Stimulated activated CD8-positive, alpha-beta memory T cell treated with anti-CD3 and anti-CD28 coated beads, Interleukin-12 subunit alpha, Interleukin-12 subunit beta, amount 100 ng/mL, for 1 hour (primary cell): ENCODE measurements at places on chromosomes 5 and 9.

DNA sequence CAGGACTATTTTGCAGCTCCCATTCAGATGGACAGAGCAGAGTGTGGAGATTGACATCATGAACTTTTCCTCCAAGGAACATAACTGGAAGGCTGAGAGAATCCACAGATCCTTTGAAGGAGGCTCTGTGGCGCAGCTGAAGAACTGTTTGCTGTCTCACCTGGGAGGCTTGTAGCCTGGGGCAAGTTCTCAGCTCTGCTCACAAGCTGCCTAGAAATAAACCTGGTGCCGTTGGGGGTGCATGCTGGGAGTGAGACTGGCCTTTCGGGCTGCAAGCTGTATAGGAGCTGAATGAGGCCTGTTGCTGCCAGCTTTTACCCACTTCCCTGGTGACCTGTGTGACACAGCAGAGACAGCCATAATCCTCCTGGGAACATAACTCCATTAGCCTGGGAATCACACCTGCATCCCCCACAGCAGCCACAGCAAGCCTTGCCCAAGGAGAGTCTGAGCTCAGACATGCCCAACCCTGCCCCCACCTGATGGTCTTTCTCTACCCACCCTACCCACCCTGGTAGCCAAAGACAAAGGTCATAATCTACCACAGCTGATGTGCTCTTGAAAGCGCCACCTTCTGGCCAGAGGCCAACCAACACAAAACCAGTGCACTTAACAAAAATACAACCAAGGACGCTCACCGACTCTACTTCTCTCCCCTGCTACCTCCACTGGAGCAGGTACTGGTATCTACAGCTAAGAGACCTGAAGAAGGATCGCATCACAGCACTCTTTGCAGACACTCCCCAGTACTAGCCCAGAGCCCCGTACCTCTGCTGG is 205.1 kb upstream of the MRPS30 start:
- DNase-seq: no peak

GRCh38 chr9:8705861-8706260 is 906.3 kb upstream of the DMAC1 start:
- DNase-seq: no peak

DNA sequence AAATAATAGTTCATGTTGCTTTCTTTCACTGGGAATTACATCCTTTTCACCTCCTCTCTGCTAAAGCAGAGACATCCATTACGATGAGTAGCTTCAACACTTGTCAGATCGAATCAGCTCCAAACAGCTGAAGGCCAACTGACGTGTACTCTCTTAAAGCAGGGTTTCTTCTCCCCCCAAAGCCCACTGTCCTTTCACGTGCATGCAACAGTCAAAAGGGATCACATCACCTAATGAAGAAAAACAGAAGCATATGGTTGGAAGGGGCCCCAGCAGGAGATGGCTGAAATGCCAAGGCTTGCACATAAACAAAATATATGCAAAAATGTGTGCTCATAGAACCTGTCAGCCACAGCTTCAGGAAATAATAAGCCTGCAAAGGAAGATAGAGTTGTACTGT is 421.6 kb downstream of the ANXA1 start:
- no peak for DNase-seq

- peak; percentile 41 for DNase-seq
Observed at GRCh38 chr5:176837707-176838115, 27.4 kb downstream of the UNC5A start.

GRCh38 chr9:18795947-18796671 is 236.9 kb downstream of the SAXO1 start:
- DNase-seq: no peak

- DNase-seq: no peak
Observed at GRCh38 chr9:38361473-38361850, 31.0 kb upstream of the ALDH1B1 start.

DNA sequence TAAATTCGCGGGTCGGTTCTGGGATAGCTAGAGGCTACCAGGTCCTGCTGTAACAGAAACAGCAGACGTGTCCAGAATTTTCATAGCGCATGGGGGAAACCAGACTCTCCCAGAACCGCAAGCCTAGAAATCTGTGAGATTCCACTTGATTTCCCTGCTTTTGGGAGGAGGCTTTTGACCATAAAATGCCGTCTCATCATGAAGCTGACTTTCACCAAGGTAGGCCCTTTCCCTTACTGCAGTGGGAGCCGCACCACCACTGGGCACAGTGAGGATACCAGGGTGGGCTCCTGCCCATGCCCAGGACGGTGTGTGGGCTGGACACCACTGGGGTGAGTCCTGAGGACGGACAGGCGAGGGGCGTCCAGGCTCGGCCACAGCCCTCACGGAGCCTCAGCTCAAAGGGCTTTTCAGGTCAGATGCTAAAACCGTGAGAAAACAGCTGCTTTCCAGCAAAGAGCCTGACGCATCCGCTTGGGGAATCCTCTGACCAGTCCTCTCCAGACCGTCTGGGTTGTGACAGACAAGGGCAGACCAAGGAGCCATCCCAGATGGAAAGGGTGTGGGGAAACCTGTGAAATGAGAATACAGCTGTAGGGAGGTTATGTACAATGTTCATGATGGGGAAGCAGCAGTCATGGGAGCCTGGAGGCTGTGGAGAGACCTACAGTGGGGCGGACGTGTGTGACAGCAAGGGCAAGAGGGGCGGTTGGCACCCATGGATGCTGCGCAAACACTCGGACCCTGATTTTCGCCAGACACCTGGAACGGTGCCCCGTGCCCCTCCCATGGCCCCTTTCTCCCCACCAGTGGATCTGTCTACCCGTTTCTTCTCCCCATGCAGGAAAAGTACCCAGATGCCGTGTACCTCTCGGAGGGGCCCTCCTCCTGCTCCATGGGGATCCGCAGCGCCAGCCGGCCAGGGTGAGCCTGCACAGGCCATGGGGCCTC is 59.2 kb downstream of the IPPK start:
- DNase-seq: no peak

DNA sequence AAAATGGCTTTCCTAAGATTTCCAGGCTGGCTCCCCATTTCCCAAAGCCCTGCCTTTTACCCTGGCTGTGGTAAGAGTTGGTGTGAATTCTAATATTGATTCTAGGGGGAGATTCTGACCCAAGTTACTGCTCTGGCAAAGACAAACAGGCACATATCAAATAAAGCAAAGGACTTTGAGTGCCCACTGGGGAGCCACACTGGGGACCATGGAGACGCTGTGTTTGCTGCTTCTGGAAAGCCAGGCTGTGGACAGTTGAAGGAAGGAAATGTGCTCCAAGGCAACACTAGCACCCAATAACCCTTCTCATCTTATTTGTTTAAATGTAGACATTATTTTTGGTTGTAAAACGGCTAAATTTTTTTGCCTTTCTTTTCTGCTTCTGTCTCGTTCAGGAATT is 78.7 kb downstream of the SNCAIP start:
- DNase-seq: no peak

- DNase-seq: no peak
Observed at GRCh38 chr5:28369418-28369817, 1331.0 kb upstream of the CDH9 start.

DNA sequence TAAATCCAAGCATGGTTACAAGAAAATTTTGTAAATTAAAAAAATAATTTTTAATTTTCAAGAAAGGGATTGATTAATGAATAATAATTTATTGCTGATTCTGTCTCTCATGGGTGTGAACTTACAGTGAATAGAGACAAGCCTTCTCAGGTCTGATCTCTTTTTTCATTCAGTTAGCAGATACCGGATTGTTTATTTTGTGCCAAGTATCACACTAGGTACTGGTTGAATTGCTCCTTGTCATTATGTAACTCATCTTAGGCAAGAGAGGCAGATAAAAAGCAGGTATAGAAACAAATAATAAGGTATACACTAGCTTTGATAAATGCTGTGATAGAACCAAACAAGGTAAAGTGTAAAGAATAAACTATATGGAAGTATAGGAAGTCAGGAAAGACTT is 283.3 kb downstream of the PJA2 start:
- no peak for DNase-seq

GRCh38 chr5:74294231-74294705 is 346.3 kb downstream of the ENC1 start:
- DNase-seq: no peak

- no peak for DNase-seq
Observed at GRCh38 chr5:111968459-111968858, 211.5 kb upstream of the NREP start.

DNA sequence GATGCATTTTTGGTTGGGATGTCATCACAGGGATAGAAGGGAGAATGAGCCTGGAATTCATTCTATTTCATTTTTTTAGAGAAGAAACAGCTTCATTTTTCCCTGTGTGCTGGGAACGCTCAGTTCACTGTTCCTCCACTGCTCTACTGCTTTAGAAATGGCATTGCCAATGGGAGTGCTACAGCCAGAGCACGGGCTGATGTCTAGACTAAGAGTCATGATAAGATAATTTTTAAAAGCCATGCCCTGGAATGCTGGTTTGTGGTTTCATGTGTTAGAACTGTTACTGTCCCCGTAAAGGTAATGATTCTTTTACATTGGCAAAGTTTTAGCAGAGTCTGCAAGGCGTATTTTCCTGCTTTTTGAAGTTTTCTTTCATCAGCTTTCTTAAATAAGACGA is 119.6 kb downstream of the SEMA6A start:
- no peak for DNase-seq

DNA sequence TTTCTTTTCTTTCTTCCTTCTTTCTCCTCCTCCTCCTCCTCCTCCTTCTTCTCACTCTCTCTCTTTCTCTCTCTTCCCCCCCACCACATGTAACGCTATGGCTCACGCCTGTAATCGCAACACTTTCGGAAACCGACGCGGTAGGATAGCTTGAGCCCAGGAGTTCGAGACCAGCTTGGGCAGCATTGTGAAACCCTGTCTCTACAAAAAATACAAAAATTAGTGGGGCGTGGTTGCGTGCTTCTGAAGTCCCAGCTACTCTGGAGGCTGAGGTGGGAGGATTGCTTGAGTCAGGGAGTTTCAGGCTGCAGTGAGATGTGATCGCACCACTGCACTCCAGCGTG is 736 bp upstream of the GLDC start:
- DNase-seq: no peak

GRCh38 chr5:59021286-59021673 is 438.4 kb downstream of the RAB3C start:
- no peak for DNase-seq

DNA sequence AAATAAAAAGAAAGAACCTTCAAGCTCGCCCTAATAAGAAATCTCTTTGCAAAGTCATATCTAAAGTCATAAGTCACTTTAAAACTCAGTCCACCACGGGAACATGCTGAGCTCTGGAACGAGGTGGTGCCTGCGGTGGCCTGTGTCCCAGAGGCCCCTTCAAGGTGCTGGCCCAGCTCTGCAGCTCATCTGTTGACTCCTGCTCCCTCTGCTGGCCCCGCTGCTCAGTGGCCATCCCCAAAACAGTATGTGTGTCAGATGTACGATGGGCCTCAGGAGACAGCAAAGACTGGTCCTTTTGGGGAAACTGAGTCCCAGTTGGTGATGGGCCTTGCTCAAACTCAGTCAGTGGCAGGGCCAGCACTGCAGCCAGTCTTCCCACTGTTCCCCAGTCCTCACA is 22.8 kb upstream of the FOXB2 start:
- no peak for DNase-seq

DNA sequence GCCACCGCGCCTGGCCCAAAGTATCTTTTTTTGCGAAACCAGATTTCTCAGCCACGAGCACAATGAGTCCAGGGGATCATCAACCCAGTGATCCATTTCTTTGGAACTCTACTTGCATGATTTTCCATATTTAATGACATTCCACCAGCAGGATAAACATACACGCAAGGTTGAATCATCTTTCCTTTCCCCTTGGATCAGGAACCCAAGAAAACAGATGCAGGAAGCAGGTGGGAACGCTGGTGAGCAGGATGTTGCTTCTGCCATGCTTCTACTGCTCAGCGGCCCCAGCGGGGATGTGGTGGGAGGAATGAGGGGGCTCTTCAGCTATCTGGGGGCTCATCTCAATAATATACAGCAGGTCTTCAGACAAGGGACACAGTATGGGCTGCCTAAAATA is 118.2 kb downstream of the SEC61B start:
- DNase-seq: no peak

GRCh38 chr9:83706676-83707517 is 861 bp downstream of the UBQLN1 start:
- DNase-seq: peak; percentile 43

GRCh38 chr5:111950660-111951059 is 193.7 kb upstream of the NREP start:
- no peak for DNase-seq

DNA sequence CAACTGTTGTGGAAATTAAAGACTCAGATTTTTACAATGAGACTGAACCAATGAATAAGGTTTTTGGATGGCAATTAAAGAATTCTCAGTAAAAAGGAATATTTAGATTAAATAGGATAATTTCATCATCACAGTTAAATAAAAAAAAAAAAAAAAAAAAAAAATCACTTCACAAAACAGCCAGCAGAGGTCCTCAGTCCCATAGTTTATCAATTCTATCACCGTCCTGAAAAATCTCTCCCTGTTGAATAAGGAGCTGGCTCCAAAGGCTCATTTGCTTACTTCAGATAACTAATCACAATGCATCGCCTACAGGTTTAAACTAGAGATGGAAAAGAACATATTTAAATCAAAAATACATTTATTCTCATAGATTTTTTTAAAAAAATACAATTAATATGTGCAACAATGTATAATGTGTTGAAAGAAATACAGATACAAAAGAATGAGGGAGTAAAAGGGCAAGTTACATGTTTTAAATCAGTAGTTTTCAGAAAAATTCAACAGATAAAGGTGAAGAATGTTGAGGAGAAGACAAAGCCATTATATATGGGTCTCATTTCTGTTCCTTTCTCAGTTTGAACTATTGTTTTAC is 175.8 kb upstream of the CHD1 start:
- DNase-seq: no peak

DNA sequence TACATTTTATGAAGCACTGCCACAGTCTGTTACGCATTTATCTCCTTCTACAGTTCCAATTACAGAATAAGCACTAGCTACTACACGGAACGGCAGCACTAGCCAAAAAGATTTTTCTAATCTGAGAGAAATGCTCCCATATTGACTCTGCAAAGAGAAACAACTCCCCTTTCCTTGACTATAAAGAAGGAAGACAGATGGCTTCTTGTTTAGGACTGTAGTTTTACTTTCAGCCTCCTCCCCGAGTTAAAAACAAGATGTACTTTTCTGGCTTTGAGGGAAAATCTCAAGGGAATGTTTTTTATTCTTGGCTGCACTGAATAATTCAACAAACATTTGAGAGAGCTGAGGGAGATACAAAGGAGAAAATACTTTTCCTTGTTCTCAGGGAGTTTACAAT is 1.9 kb upstream of the SLC44A1 start:
- DNase-seq: no peak

GRCh38 chr9:95952471-95952870 is 77.0 kb downstream of the ERCC6L2 start:
- no peak for DNase-seq

DNA sequence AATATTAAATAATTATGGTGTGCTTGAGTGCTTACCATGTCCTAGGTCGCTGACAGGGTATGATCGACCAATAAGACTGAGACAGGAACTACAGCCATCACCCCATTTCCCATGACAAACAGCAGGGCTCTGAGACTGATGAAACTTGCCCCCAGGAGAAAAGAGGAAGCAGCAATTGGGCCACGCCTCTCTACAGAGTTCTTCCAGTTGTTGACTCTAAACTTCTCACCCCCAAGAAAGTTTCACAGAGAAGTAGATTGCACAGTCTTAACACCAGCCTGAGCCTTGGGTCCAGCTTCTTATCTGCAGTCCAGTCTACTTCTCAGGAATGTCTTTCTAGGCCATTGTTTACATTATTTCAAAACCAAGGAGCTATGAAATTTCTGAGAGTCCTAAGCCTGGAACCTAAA is 182.2 kb upstream of the ANKRD55 start:
- DNase-seq: no peak
